Activated naive CD4-positive, alpha-beta T cell treated with anti-CD3 and anti-CD28 coated beads, Interleukin-2, amount 50 U/mL, for 16 hours (primary cell): ENCODE measurements at places on chromosomes 7 and 10.

DNA sequence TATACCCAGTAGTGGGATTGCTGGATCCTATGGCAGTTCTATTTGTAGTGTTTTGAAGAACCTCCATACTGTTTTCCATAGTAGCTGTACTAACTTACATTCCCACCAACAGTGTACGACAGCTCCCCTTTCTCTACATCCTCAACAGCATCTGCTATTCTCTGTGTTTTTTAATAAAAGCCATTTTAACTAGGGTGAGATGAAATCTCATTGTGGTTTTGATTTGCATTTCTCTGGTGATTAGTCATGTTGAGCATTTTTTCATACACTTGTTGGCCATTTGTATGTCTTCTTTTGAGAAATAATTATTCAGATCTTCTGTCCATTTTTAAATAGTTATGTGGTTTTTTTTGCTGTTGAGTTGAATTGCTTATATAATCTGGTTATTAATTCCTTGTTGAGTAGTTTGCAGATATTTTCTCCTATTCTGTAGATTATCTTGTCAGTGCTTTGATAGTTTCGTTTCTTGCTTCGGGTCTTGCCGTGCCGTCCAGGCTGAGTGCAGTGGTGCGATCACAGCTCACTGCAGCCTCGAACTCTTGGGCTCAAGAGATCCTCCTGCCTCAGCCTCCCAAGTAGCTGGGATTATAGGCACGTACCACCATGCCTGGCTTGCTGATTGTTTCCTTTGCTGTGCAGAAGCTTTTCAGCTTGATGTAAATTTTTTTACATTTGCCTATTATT is 12.0 kb downstream of the MTG1 start:
- DNase-seq, result no peak

- DNase-seq, result no peak
Observed at GRCh38 chr10:27138277-27138676, 15.9 kb downstream of the YME1L1 start.

- DNase-seq, result no peak
Observed at GRCh38 chr7:4241791-4242190, 440.3 kb upstream of the FOXK1 start.

DNA sequence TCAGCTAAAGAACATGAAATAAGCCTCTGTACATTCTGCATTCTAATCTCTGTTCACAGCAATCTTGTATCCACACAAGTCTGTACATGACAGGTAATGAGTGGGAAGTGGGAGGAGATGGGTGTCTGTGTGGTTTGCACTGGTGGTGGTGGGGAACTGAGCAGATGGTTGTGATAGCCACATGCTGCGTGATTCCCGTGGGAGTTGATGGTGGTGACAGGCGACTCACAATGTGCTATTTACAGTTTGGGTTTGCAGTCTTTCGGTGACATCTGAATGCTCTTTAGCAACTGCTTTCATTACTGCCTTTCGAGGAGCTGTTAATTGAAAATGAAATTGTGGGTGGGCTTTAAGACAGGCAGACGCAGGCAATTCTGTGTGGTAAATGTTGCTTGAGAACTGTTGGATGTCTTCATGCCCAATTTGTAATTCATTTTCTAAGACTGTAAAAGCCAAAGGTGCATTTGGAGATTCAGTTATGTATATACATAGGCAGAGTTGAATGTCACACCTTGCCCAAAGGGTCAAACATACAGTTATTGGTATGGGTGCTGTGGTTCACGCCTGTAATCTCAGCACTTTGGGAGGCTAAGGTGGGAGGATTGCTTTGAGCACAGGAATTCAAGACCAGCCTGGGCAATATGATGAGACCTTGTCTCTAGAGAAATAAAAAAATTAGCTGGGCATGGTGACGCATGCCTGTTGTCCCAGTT is 308.2 kb downstream of the AUTS2 start:
- DNase-seq, result no peak

DNA sequence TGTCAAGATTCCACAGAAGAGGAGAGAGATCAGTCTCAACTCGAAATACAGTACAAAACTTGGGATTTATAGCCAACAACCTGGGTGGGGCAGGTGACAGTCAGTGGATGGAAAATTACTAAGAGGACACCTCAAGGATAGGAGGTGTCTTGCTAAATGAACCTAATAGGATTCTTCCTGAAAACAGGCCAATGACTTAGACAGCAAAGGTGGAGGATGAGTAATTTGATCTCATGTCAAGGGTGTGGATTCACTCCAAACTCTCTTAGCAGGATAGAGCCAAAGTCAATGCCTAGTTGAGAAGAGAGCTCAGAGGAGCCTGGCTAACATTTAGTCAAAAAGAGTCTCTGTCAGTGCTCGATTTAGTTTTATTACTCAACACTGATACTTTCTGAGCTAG is 106.7 kb upstream of the INSYN2A start:
- DNase-seq, result no peak

GRCh38 chr10:15237351-15237750 is 68.9 kb upstream of the NMT2 start:
- DNase-seq, result no peak

GRCh38 chr10:1297566-1298301 is 241.5 kb downstream of the WDR37 start:
- no peak for DNase-seq

GRCh38 chr7:133978502-133979295 is 148.4 kb upstream of the LRGUK start:
- no peak for DNase-seq

DNA sequence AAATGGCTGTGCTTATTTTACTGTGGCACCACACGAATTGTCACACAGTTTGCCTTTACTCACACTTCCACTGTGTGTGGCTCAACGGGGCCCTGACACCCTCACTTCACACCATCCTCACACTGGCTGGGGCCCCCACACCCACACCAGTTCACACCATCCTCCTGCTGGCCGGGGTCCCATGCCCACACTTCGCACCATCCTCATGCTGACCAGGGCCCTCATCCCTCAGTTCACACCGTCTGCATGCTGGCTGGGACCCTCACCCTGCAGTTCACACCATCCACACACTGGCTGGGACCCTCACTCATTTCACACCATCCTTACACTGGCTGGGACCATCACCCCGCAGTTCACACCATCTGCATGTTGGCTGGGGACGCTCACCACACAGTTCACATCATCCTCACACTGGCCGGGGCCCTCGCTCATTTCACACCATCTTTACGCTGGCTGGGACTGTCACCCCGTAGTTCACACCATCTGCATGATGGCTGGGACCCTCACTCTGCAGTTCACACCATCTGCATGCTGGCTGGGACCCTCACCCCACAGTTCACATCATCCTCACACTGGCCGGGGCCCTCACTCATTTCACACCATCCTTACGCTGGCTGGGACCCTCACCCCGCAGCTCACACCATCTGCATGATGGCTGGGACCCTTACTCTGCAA is 36.0 kb downstream of the BRI3 start:
- no peak for DNase-seq

GRCh38 chr7:54159088-54159487 is 383.1 kb upstream of the VSTM2A start:
- DNase-seq, result no peak

DNA sequence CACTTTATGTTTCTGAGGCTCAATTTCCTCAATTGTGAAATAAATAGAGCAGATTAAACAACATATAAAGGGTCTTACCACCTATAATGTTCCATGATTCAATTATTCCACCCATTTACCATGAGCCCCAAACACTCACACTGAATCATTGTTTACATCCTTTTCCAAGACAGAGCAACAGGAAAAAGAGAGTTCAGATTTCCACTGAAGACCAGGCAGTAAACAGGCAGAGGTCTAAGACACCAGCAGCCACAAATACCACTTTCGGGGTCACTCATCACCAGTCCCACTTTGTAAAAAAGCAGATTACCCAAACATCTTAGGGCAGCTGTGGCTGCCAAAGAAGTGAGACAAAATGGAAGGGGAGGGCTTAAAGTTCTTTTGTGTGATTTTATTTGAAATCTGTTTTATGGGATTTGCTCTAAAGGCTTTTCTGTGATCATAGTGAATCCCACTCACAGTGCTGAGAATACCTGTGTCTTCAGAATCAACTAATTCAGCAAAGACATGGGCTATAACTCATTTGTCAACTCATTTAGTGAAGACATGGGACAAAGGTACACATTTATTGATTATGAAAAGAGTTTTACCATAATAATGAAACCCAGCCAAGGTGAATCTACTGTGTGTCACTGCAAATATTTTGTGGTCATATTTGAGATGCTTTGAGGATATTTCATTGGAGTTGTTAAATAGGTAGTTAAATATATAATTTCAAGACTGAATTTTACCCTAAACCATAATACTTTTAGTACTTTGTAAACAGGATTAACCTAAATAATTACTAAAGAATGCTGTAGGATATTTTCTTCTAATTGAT is 24.8 kb upstream of the DLD start:
- DNase-seq, result no peak

DNA sequence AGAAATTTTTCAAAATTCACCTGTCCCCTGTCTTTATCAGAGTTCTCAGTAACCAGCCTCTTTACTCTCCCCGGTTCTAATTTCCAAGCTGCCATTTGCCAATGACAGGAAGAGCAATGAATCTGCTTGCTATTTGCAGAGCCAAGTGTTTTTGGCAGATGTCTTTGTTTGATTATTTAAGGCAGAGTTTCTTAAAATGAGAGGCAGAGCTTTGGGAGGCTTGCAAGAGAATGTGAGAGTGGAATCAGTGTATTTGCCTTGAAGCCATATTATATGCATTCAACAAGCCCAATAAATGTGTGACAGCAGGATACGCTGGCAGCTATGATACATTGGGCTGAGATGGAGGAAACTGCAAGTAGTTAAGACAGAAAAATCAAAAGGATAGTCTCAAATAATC is 196.5 kb downstream of the PHF14 start:
- DNase-seq, result no peak

DNA sequence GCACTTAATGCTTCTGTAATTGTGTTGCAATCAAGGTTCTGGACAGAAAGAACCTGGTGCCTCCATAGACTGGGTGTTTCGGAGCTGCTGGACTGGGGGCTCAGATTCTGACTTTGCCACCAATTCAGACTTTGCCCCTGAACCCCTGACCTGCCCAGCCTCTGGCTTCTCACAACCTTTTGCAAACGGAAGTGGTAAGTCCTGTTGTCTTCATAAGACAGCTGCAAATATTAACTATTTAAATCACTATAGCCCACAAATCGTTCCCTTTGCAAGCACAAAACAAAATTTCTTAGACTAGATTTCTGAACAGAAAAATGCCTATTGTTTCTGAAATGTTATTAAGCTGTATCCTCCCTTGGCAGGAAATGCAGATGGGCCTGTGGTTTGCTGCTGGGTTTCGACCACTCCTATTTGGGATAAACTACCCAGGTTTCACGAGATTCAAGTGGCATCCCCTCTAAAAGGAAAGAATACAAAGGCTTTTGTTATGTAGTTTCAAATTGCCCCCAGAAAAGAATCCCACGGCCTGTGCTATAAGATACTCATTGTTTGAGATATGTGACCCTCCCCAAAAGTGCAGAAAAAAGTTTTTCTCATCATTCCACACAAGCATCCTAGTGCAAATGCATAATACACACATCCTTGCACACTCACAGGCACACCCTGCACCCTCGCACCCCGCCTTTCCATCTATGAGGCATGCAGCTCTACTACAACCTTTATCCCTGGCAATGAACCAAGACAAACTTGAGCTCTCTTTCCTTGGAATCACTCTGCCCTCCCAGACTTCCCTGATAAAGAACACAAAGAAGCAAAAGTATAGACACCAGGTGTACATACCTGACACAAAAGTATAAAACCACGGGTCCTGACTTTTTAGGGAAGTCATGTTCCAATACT is 209.1 kb downstream of the PRPF18 start:
- DNase-seq, result no peak
